A549 treated with CORT108297 at 1 μM for 4 hours (cell line): ENCODE measurements at places on chromosomes 2 and 18. TPM values are rescaled to one million over a fixed set of nuclear protein-coding genes. Genes with fewer than 3 reads are reported as not detected.

Gene ACKR3
- total RNA-seq: 20.2 to 28.9 TPM (median 24.0 TPM) in 5 replicates

Gene ALLC
- 0.06 to 0.13 TPM (median 0.12 TPM) in 4 of 5 replicates, not detected in the other for total RNA-seq

Gene DHX57
- 17.3 to 22.6 TPM (median 20.7 TPM) in 5 replicates for total RNA-seq

Gene EGR4
- total RNA-seq: 0.07 to 0.32 TPM (median 0.17 TPM) in 5 replicates

Gene YWHAQ
- 651 to 716 TPM (median 695 TPM) in 5 replicates for total RNA-seq

Gene CELF4
- total RNA-seq: 0.06 to 0.10 TPM in 2 of 5 replicates, not detected in the others

Gene DGUOK
- 146 to 161 TPM (median 148 TPM) in 5 replicates for total RNA-seq

Gene MLPH
- total RNA-seq: 251 to 312 TPM (median 290 TPM) in 5 replicates

Gene FANCL
- total RNA-seq: 25.5 to 34.4 TPM (median 28.6 TPM) in 5 replicates

Gene MAPRE2
- 13.6 to 15.8 TPM (median 14.3 TPM) in 5 replicates for total RNA-seq

Gene RAB12
- total RNA-seq: 21.7 to 31.5 TPM (median 25.7 TPM) in 5 replicates

Gene KCNF1
- 21.8 to 48.2 TPM (median 38.0 TPM) in 5 replicates for total RNA-seq

Gene KIF3C
- 44.1 to 60.7 TPM (median 53.1 TPM) in 5 replicates for total RNA-seq

Gene UPP2
- not detected in 5 replicates for total RNA-seq

Gene MYOM1
- total RNA-seq: 0.05 to 0.29 TPM (median 0.12 TPM) in 5 replicates

Gene SERPINB4
- total RNA-seq: 0.14 to 0.25 TPM (median 0.19 TPM) in 5 replicates

Gene MALL
- total RNA-seq: 134 to 158 TPM (median 138 TPM) in 5 replicates

Gene SLC9A2
- total RNA-seq: 2.8 to 3.4 TPM (median 3.3 TPM) in 5 replicates

Gene GRB14
- total RNA-seq: 5.0 to 6.5 TPM (median 5.7 TPM) in 5 replicates

Gene MEP1B
- 0.06 to 0.14 TPM (median 0.07 TPM) in 3 of 5 replicates, not detected in the others for total RNA-seq

Gene SIX3
- total RNA-seq: 0.36 to 0.58 TPM (median 0.52 TPM) in 5 replicates

Gene MDH1B
- total RNA-seq: 1.3 to 2.3 TPM (median 1.6 TPM) in 5 replicates

Gene CYP27C1
- total RNA-seq: 3.8 to 4.9 TPM (median 4.5 TPM) in 5 replicates

Gene ENOSF1
- total RNA-seq: 22.9 to 29.6 TPM (median 26.9 TPM) in 5 replicates

Gene HAAO
- not detected in 5 replicates for total RNA-seq

Gene NOSTRIN
- total RNA-seq: 1.3 to 2.1 TPM (median 1.7 TPM) in 5 replicates

Gene MPV17
- 78.0 to 104 TPM (median 89.6 TPM) in 5 replicates for total RNA-seq

Gene MAPK4
- total RNA-seq: 0.08 to 0.11 TPM (median 0.09 TPM) in 5 replicates

Gene GATA6
- total RNA-seq: 1.8 to 2.6 TPM (median 2.4 TPM) in 5 replicates

Gene CLEC4F
- total RNA-seq: not detected in 5 replicates

Gene CRACDL
- 0.97 to 2.0 TPM (median 1.4 TPM) in 5 replicates for total RNA-seq

Gene GKN1
- total RNA-seq: 0.60 to 1.1 TPM (median 0.68 TPM) in 5 replicates

Gene ASIC4
- 0.05 to 0.07 TPM (median 0.06 TPM) in 4 of 5 replicates, not detected in the other for total RNA-seq

Gene EN1
- total RNA-seq: 0.54 to 1.3 TPM (median 1.1 TPM) in 5 replicates

Gene IFIH1
- total RNA-seq: 0.88 to 1.5 TPM (median 1.1 TPM) in 5 replicates

Gene AFG3L2
- total RNA-seq: 36.4 to 45.2 TPM (median 37.0 TPM) in 5 replicates

Gene RAB17
- total RNA-seq: 0.13 to 0.28 TPM (median 0.18 TPM) in 4 of 5 replicates, not detected in the other

Gene RBBP8
- total RNA-seq: 21.4 to 29.9 TPM (median 22.9 TPM) in 5 replicates

Gene NOL4
- total RNA-seq: not detected in 5 replicates

Gene DSC2
- 0.94 to 1.6 TPM (median 1.2 TPM) in 5 replicates for total RNA-seq

Gene GREB1
- total RNA-seq: 2.5 to 3.0 TPM (median 2.8 TPM) in 5 replicates

Gene NYAP2
- total RNA-seq: not detected in 5 replicates

Gene HOXD8
- 4.6 to 6.1 TPM (median 5.4 TPM) in 5 replicates for total RNA-seq

Gene VWA3B
- 0.06 to 0.26 TPM (median 0.09 TPM) in 5 replicates for total RNA-seq

Gene UGT1A6
- total RNA-seq: 0.87 to 1.9 TPM (median 1.1 TPM) in 5 replicates

Gene NT5C1B
- not detected in 5 replicates for total RNA-seq

Gene ALPG
- 0.12 to 0.22 TPM (median 0.16 TPM) in 5 replicates for total RNA-seq

Gene PRSS56
- 0.07 to 0.22 TPM (median 0.15 TPM) in 5 replicates for total RNA-seq

Gene AMER3
- total RNA-seq: not detected in 5 replicates

Gene SLC19A3
- total RNA-seq: 2.4 to 3.5 TPM (median 2.6 TPM) in 5 replicates

Gene FOSL2
- 42.3 to 56.8 TPM (median 48.3 TPM) in 5 replicates for total RNA-seq

Gene LOXHD1
- not detected in 5 replicates for total RNA-seq

Gene TNFRSF11A
- total RNA-seq: 5.3 to 9.0 TPM (median 7.6 TPM) in 5 replicates

Gene INHBB
- total RNA-seq: 11.9 to 20.8 TPM (median 16.5 TPM) in 5 replicates
